ENCODE measurements at places on chromosomes 7 and 10.

- no peak for DNase-seq
Observed at GRCh38 chr10:59587083-59587755, 122.4 kb downstream of the SLC16A9 start.

- DNase-seq = no peak
Observed at GRCh38 chr7:54837168-54837567, 78.2 kb upstream of the SEC61G start.

GRCh38 chr7:42152329-42153205, 84.4 kb downstream of the GLI3 start:
- no peak for DNase-seq

DNA sequence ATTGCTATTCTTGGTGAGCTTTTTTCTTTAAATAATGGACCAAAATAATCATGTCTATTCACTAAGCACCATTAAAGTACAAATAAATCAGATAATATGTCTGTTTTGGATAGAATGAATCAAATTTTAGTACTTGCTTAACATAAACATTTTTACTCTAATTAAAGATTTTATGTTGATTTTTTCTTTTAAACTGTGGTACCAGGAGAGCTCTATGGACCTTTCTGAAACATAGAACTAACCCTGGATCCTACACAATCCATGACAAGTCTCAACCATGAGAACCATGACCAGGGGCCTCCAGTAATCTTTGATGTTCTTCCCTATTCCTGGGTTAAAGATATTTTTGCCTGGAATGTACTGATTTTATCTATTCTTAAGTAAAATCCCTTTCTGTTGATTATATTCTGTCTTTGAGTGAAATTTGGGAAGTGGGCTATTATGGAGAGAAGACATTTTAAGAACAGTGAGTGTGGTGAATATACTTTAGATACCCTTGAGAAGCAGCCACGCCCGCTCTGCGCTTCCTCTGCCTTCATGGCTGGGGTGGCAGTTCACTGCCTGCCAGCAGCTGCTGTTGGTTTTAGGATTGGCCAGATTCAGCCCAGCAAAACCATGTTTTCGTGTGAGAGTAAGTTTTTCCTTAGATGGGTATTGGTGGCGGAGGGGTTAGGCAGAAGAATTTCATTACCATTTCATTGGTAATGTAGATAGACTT, 42.2 kb upstream of the BHLHA15 start:
- DNase-seq = peak; percentile 44

GRCh38 chr10:57628592-57629284, 639.0 kb downstream of the IPMK start:
- DNase-seq = no peak

- DNase-seq = peak; percentile 59
Observed at GRCh38 chr7:127290116-127290655, 37.4 kb upstream of the GRM8 start.

- DNase-seq = no peak
Observed at GRCh38 chr7:42746214-42746613, 165.7 kb downstream of the C7orf25 start.

DNA sequence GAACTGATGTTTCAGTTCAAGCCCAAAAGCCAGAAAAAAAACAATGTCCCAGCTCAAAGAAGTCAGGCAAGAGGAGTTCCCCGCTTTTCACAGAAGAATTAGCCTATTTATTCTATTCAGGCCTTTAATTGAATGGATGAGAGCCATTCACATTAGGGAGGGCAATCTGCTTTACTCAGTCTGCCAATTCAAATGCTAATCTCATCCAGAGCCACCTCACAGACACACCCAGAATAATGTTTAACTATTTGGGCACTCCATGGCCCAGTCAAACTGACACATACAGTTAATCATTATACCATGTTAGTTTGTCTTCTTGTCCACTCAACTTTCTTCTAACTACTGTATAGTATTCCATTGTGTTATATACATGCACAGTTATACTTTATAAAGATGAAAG, 2.6 kb upstream of the NPSR1 start:
- no peak for DNase-seq

DNA sequence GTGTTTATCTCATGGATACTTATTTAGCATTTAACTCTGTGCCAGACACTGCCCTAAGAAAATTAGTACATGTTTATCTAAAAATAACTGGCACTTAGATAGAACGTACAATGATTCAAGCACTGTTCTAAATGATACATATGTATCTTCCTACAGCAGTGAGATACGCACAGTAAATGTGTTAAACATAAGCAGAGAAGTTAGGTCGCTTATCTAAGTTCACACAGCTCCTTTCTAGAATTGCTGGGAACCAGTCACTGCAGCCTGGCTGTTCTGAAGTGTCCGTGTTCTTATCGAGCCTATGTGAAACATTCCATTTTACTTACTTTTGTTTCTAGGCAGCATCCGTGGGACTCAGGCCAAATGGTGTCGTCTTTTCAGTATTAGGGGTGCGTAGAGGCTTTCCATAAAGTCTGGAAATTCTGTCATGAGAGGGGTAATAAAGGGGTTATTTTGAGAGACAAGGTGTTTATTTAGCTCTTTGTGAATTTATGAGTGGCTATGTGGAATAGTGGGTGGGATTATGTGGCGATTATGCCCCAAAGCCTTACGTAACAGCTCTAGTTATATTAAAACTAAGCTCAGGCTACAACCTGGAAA, 186.9 kb downstream of the SND1 start:
- no peak for DNase-seq

- no peak for DNase-seq
Observed at GRCh38 chr7:74633451-74633921, 24.0 kb upstream of the GTF2I start.

- no peak for DNase-seq
Observed at GRCh38 chr7:156466272-156466671, 174.3 kb upstream of the RNF32 start.

- no peak for DNase-seq
Observed at GRCh38 chr7:132160611-132161532, 415.4 kb downstream of the PLXNA4 start.

GRCh38 chr7:25132430-25132829, 7.4 kb upstream of the CYCS start:
- DNase-seq = no peak

- DNase-seq = no peak
Observed at GRCh38 chr7:121515229-121515628, 119.1 kb upstream of the FAM3C start.

- no peak for DNase-seq
Observed at GRCh38 chr7:90256778-90257177, 11.8 kb downstream of the CFAP69 start.

GRCh38 chr10:48934672-48935501, 4.8 kb downstream of the LRRC18 start:
- peak; percentile 66 for DNase-seq

GRCh38 chr7:39540320-39540719, 25.9 kb upstream of the YAE1 start:
- no peak for DNase-seq

- peak; percentile 89 for DNase-seq
Observed at GRCh38 chr7:149787428-149788299, 14.3 kb upstream of the ZNF467 start.

DNA sequence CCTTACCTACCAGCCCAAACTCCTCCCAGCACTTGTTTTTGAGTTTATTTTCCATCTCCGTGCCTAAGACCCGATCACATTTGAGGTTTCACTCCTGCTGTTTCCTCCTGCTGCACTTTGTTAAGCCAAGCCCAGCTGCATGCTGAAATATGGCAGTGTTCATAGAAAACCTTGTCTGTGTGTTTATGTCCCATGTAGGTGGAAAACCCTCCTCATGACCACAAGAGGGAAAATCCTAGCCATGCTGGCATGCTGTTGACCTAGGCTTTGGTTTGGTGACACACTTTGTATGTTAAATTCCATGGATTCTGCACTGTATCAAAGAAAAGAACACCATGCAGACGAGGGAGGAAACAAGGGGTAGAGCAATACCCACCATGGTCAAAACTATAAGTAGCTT, 154.4 kb downstream of the CUBN start:
- DNase-seq = no peak

DNA sequence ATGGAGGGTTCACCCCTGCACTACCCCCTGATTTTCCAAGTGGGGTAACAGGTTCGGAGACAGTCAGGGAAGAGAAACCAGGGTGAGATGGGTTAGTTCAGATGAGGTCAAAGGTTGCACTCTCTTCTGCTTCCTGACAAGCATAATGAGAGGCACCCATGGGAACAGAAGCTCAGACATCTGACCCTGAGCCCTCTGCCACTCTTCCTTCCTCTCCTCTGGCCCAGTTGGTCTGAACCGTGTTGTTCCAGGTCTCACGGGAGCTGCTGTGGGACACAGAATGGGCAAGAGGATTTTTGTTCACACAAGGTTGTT, 38.4 kb downstream of the DNAJB12 start:
- DNase-seq = peak; percentile 48

- no peak for DNase-seq
Observed at GRCh38 chr7:55523366-55523765, 48.9 kb downstream of the VOPP1 start.

- no peak for DNase-seq
Observed at GRCh38 chr7:99380823-99381663, 6.5 kb downstream of the ARPC1B start.

DNA sequence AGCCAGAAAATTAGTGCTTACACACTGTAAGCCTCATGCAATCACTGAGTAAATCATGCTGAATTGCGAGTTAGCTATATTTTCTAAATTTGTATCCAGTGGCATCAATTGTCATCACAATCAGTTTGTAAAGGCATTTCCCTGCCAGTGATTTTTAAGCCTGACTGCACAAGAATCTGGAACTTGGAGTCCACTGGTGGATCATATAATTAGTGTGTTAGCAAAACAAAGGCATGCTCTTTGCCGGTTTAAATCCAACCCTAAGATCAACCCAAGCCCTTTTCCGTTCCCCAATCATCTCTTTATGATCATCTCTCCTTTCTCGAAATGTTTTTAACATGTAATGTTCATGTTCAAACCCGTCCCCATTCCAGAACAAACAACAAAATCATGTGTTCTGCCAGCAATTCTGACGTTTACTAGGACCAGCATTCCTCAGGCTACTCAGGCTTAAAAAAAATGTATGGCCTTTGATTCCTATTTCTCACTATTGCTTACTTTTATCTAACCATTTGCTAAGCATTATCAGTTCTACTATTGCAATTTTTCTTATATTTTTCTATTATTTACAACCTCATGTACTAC, 649.2 kb downstream of the SORCS1 start:
- DNase-seq = no peak

DNA sequence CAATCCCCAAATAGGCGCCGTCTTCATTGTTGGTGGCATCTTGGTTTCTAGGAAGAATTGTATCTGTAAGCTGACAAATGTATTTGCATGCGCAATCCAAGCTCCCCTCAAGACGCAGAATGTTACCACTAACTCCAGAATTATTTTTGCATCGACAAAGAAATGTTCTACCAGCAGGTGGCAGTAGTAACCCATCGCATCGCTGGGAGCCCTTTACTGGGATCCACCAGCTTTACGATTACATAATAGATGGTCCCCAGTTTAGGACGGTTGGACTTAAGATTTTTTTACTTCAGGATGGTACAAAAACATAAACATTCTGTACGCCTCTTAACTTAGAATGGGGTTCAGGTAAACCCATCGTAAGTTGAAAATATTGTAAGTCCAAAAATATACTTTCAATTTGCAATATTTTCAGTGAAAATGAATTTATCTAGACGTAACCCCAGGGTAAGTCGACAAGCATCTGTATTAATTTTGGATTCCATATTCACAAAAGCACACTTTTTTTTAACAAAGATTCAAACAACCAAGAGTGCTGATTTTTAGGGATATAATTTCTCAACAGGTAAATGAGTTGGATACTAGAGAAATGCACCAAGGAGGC, 114.0 kb upstream of the COBL start:
- peak; percentile 63 for DNase-seq

GRCh38 chr10:107919626-107920235, 755.2 kb upstream of the SORCS1 start:
- no peak for DNase-seq

DNA sequence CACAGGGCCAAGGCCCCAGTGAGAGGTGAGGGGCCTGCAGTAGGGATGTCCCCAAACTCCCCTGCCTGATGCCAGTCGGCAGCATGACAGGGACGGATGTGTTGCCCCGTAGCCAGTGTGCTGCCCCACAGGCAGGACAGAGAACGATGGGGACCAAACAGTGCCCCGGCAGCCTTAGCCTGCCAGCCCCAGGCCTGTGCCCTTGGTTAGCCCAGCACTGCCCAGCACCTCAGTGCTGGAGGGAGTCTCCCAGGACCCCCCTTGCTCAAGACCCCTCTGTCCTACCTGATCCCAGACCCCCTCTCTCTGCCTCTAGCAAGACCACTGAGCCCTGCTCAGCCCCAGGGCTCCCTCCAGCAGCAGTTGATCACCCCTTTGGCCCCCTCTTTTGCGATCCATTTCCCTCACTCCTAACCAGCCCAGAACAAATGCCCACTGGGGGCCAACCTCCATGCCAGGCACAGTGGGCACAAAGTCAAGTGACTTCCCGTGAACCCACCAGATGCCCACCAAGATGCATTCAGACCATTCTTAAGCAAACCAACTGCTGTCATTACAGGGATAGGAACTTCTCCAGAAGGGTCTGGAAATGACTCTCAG, 34.0 kb downstream of the OAT start:
- DNase-seq = peak; percentile 76

DNA sequence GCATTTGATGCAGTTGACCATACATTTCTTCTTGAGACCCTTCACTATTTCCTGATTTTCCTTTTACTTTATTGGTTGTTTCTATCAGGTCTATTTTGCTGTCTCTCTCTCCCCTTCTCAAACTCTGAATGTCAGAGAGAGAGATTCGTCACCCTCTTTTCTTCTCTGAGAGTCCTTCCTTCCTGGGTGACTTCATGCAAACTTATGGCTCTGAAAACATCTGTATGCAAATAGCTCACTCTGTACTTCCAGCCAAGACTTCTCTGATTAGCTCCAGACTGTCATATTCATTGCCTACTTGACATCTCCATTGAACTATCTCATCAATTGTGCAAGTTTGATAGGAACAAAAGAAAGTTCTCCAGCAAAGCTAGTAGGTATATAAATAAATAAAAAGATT, 191.7 kb upstream of the KLF6 start:
- DNase-seq = no peak

- DNase-seq = no peak
Observed at GRCh38 chr10:118943253-118943652, 86.3 kb upstream of the NANOS1 start.

- no peak for DNase-seq
Observed at GRCh38 chr7:118858651-118859149, 634.2 kb downstream of the ANKRD7 start.

DNA sequence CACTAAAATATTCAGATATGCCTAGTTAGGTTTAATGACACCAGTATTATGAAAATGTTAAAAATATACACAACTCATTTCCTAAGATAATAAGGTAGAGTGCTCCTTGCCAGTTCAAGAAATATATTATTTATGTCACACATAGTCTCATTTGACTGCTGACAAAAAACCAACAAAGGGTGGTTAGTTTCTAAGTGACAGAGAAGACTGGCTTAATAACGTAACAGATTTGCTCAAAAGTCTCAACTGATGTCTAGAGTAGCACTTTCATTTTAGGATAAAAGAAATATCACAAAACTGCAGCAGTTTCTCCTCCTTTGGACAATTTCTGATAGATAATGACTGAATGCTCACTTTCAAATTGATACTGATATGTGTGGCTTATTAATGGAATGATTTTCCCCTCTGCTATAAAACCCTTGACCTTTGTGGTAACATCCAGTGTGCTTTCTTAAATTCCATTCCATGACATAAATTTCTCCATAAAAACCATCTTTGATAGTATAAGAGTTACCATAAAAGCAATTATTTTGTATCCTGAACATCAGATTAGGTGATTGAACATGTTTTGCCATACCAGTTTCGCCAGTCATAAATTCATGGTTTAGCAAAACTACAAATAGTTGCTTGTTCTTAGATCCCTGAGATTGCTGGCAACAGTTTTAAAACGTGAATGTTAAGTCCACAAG, 94.2 kb downstream of the NRBF2 start:
- DNase-seq = no peak

GRCh38 chr7:146660839-146661238, 544.2 kb downstream of the CNTNAP2 start:
- DNase-seq = no peak

Data from osteoblast (primary cell).